ENCODE measurements at places on chromosomes 12 and 14.

- no peak for DNase-seq
These were observed 136.8 kb downstream of the ADGRD1 start for GRCh38 chr12:131090274-131091210.

DNA sequence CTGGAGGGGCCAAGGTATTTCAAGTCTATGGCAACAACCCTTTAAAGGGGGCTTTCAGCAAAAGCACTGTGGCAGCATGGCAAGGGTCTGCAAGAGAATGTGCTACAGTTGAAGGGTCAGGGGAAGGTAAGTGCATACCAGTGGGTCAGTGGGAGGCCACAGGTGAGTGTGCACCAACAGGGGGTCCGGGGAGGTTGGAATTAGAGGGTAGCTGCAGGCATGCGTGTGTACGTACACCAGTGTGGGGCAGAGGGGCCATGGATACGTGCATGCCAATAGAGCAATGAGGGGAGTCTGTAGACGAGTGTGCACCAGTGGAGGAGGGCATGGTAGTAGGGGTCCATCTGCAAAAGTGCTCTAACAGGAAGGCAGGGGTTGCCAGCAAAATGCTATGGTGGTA lies 448.9 kb downstream of the NAV3 start:
- no peak for DNase-seq

DNA sequence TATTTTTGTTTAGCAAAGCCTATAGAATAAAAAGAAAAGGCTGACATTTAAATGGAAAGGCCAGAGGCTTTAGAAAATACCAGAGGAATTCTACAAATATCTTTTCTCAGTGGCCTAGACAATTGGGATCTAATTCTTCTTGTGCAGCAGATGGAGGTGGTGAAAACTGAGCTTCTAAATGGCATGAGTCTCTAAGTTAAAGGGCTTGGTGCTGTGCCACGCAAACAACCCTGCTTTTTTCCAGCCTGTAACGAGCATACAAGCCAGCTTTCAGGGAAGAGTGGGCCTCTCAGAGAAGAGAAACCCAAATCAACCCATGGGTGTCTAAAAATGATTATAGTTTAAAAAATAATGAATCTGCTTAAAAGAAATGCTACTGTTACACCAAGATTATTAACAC lies 237.9 kb upstream of the NAV3 start:
- no peak for DNase-seq

- no peak for DNase-seq
These were observed 699.7 kb upstream of the TBX3 start for GRCh38 chr12:115383668-115384067.

All from stimulated activated naive CD4-positive, alpha-beta T cell treated with Interleukin-2 at 50 U/mL for 16 hours (primary cell).